ENCODE measurements at places on chromosomes 7 and 10.

DNA sequence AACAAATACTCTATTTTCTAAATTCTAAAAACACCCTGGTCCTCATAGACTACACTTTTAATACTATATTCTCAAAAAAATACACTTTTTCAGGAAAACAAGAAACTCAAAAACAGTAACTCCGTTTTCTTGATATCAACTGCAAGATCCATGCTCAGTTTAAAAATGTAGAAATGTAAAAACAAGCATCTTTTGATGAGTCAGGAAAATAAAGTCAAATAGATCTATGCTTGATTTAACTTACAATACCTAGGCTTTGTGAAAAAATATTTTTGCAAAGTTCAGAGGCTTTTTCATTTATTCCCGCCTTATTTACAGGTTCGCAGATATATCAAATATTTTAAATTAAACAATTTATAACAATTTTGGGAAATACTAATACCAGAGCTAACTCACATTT lies 33.6 kb downstream of the POT1 start:
- no peak for DNase-seq

GRCh38 chr7:84294847-84295455 lies 100.4 kb upstream of the SEMA3A start:
- DNase-seq = no peak

DNA sequence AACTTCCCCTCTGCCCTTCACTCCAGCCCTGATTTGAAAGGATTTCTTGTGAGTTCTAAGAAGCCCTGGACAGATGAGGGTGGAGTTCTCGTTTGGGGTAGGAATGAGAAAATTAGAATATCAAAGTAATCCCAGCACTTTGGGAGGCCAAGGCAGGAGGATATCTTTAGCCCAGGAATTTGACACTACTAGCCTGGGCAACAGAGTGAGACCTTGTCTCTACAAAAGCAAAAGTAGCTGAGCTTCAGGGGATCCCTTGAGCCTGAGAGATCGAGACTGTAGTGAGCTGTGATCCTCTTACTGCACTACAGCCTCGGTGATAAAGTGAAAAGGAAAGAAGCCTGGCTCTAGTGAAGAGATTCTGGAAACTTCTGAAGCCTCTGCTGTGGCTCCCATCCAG lies 76.2 kb downstream of the TET1 start:
- DNase-seq = no peak

GRCh38 chr10:7301006-7301778 lies 109.6 kb downstream of the SFMBT2 start:
- DNase-seq = no peak

- no peak for DNase-seq
Observed at GRCh38 chr7:39357648-39358047, 208.6 kb upstream of the YAE1 start.

GRCh38 chr10:33579996-33580395 lies 245.5 kb upstream of the NRP1 start:
- no peak for DNase-seq
